ENCODE measurements at places on chromosomes 1 and 21. TPM values are rescaled to one million over a fixed set of nuclear protein-coding genes. Genes with fewer than 3 reads are reported as not detected.

GRCh38 chr1:27258598-27258997 is 24.2 kb downstream of the WDTC1 start:
- H3K4me1 ChIP-seq = no peaks in the 10 kb centered on the region
- H3K36me3 ChIP-seq = peaks cover 14% of the 10 kb centered on the region
- H3K27me3 ChIP-seq = no peaks in the 10 kb centered on the region
- DNase-seq = no peak
- no peak overlapping the region for H3K4me3 ChIP-seq

ARID1A gene
- total RNA-seq = 64.3 TPM

- no peak overlapping the region for H3K27ac ChIP-seq
- no peak for DNase-seq
- H3K36me3 ChIP-seq = peaks cover 62% of the 10 kb centered on the region
- no peak overlapping the region for H3K4me3 ChIP-seq
- H3K4me1 ChIP-seq = no peaks in the 10 kb centered on the region
Measured at GRCh38 chr1:182816863-182817262, 22.3 kb upstream of the DHX9 start.

S100A5 gene
- not detected for total RNA-seq

DNA sequence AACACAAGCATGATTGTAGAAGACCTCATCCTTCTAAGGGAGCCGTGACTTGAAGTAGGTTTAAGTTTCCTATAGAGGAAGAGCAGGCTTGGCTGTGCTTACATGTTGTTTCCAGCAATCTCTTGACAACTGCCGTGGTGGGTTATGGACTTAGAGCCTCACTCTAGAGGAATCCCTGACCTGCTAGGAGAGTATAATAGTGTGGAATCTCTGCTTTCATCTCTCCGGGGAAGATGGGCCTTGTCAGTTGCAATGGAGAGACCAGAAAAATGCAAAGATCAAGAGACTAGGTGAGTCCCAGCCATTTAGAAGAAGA is 137.6 kb downstream of the MIS18A start:
- H3K4me1 ChIP-seq = no peaks in the 10 kb centered on the region
- no peaks in the 10 kb centered on the region for H3K36me3 ChIP-seq
- no peak for DNase-seq
- H3K27ac ChIP-seq = no peak overlapping the region
- H3K27me3 ChIP-seq = no peaks in the 10 kb centered on the region
- H3K4me3 ChIP-seq = no peak overlapping the region

GRCh38 chr1:10378081-10378841 is 20.6 kb upstream of the PGD start:
- peaks cover 46% of the 10 kb centered on the region for H3K36me3 ChIP-seq
- no peak overlapping the region for H3K4me3 ChIP-seq
- peak; percentile 77 for DNase-seq
- peak overlapping the region; percentile 53 for H3K27ac ChIP-seq

DNA sequence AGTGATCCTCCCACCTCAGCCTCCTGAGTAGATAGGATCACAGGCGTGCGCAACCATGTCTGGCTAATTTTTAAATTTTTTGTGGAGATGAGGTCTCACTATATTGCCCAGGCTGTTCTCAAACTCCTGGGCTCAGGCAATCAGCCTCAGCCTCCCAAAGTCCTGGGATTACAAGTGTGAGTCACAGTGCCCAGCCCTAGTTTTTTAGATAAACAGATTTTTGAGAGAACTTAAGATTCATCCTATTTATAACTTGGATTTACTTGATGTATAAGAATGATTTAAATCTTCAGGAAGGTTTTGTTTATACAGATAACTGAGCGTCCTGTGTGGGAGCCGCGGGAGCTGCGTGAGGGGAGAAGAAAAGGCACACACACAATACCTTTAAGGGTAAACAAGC is 26.2 kb downstream of the HEYL start:
- H3K4me3 ChIP-seq = no peak overlapping the region
- H3K27me3 ChIP-seq = no peaks in the 10 kb centered on the region
- H3K4me1 ChIP-seq = no peaks in the 10 kb centered on the region
- no peak overlapping the region for H3K27ac ChIP-seq
- no peak for DNase-seq
- no peaks in the 10 kb centered on the region for H3K36me3 ChIP-seq

TRIM67 gene
- not detected for total RNA-seq

FNDC10 gene
- 7.4 TPM for total RNA-seq

DNA sequence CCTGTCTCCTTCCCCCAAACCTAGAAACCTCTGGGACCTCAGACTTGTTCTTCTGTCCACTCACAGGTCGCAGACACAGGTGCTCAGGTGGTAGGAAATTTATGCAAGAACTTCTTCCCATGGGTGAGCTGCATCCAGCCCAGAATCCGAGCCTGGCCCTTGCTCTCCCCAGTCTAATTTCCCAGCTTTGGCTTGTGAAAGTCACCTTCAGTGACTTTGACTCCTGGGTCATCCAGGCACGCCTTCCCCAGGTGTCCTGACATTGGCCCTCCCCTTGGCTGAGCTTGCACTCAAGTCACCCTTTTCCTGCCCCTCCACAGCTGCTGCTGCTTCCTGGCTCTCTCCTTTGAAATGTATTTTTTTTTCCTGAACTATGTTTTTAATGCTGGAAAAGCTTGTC is 6.6 kb downstream of the IPO13 start:
- H3K27me3 ChIP-seq = no peaks in the 10 kb centered on the region
- peaks cover 21% of the 10 kb centered on the region for H3K36me3 ChIP-seq
- peaks cover 4% of the 10 kb centered on the region for H3K4me1 ChIP-seq

- no peaks in the 10 kb centered on the region for H3K27me3 ChIP-seq
- H3K4me3 ChIP-seq = no peak overlapping the region
- DNase-seq = no peak
- H3K27ac ChIP-seq = no peak overlapping the region
- H3K36me3 ChIP-seq = no peaks in the 10 kb centered on the region
Measured at GRCh38 chr1:226487921-226488320, 60.6 kb upstream of the STUM start.

DNA sequence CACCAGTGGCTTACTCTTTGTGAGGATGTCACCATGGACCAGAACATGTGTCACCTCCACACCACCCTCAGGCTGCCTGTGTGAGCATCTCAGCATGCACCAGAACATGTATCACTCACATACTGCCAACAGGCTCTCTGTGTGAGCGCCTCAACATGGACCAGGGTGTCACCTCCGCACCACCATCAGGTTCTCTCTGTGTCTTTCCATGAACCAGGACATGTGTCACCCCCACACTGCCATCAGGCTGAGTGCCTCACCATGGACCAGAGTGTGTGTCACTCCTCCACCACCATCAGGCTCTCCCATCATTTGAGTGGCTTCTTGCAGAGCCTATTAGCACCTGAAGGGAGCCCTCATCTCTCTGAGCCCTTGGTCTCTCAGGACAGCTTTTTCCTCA is 125.2 kb downstream of the ZNF648 start:
- H3K4me1 ChIP-seq = no peaks in the 10 kb centered on the region
- H3K4me3 ChIP-seq = no peak overlapping the region
- H3K27ac ChIP-seq = no peak overlapping the region
- no peaks in the 10 kb centered on the region for H3K36me3 ChIP-seq
- H3K27me3 ChIP-seq = no peaks in the 10 kb centered on the region

SPRR1A gene
- total RNA-seq = not detected

- peak; percentile 38 for DNase-seq
- H3K4me3 ChIP-seq = no peak overlapping the region
- H3K27ac ChIP-seq = no peak overlapping the region
- H3K36me3 ChIP-seq = peaks cover 67% of the 10 kb centered on the region
- H3K27me3 ChIP-seq = no peaks in the 10 kb centered on the region
Measured at GRCh38 chr21:45283035-45283610, 4.6 kb downstream of the POFUT2 start.

DNA sequence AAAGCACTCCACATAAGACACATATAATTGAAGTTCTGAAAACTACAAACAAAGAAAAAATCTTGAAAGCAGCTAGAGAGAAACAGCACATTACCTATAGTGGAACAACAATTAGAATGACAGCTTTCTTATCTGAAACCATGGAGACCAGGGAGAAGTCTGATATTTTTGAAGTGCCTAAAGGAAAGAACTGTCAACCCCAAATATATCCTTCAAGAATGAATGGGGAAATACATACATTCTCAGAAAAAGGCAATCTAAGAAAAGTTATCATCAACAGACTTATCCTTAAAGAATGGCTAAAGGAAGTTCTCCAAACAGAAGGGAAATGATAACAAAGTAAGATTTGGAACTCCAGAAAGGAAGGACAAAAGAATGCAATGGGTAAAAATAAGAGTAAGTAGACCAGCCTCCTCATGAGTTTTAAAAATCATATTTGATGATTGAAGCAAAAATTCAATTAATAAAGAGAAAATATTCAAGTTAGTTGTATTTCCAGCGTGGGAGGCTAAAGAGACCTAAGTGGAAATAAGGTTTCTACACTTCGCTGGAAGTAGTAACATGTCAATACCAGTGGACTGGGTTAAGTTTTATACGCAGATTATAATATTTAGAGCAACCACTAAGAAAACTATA is 170.8 kb upstream of the SAMSN1 start:
- DNase-seq = no peak
- no peak overlapping the region for H3K27ac ChIP-seq
- H3K36me3 ChIP-seq = no peaks in the 10 kb centered on the region
- H3K4me1 ChIP-seq = no peaks in the 10 kb centered on the region
- no peaks in the 10 kb centered on the region for H3K27me3 ChIP-seq

DNA sequence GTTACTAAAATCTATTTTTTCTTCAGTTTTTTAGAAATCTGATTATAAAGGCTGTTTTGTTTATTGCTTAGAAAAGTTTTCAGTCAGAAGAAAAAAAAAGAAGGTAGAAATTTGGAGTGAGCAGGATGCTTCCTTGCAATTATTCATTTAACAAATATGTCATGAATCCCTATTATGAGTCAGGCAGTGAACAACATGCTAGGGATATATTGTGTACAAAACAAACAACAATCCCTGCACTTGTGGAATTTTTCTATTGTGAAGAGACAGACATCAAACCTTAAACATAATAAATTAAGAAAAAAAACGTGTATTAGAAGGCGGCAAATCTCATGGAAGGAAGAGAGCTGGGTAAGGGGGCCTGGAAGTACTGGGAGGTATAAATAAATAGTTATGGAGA is 664.1 kb upstream of the CAMK1G start:
- H3K27me3 ChIP-seq = no peaks in the 10 kb centered on the region
- H3K36me3 ChIP-seq = no peaks in the 10 kb centered on the region
- H3K4me1 ChIP-seq = no peaks in the 10 kb centered on the region
- H3K4me3 ChIP-seq = no peak overlapping the region
- no peak for DNase-seq

DNA sequence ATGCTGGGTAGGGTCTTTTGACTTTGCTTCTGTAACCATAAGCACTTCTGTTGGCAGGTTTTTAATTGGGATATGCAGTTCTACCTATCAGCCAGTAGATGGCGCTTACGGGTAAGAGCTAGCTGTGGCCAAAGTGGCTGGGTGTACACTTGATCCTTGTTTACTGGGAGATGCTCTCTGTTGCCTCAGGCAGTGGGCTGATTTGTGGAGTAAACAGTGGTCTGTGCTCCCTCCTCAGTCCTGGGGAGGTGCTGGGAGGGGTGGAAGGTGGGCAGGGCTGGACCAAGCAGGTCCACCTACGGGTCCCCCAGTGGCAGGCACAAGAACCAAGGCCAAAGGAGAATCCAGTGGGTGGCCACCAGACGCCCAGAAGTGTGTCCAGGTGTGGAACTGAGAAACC is 43.4 kb downstream of the RALGPS2 start:
- no peaks in the 10 kb centered on the region for H3K36me3 ChIP-seq
- no peak overlapping the region for H3K4me3 ChIP-seq
- H3K27ac ChIP-seq = no peak overlapping the region
- H3K4me1 ChIP-seq = no peaks in the 10 kb centered on the region
- no peak for DNase-seq

CCDC18 gene
- total RNA-seq = 3.1 TPM

OR2AK2 gene
- total RNA-seq = not detected

DNA sequence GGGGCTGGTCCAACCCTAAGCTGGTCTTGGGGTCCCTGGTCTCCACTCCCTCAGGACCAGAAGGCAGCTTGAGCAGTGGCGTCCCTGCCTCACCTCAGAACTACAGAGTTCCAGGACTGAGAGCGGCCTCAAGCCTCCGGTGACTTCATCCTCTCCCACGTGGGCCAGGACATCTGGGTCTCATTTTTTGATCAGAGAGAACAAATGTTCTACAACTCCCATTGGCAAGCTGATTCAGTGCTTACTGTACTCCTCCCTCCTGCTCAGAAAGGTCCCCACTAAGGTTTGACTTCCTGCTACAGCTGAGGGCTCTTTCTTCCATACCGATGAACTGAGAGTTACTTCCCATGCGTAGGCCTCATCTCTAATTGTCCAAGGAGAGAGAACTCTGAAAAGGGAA is 78.5 kb downstream of the PLXNA2 start:
- H3K4me3 ChIP-seq = no peak overlapping the region
- DNase-seq = no peak
- H3K27me3 ChIP-seq = no peaks in the 10 kb centered on the region
- H3K27ac ChIP-seq = peak overlapping the region; percentile 31
- peaks cover 34% of the 10 kb centered on the region for H3K4me1 ChIP-seq

DNA sequence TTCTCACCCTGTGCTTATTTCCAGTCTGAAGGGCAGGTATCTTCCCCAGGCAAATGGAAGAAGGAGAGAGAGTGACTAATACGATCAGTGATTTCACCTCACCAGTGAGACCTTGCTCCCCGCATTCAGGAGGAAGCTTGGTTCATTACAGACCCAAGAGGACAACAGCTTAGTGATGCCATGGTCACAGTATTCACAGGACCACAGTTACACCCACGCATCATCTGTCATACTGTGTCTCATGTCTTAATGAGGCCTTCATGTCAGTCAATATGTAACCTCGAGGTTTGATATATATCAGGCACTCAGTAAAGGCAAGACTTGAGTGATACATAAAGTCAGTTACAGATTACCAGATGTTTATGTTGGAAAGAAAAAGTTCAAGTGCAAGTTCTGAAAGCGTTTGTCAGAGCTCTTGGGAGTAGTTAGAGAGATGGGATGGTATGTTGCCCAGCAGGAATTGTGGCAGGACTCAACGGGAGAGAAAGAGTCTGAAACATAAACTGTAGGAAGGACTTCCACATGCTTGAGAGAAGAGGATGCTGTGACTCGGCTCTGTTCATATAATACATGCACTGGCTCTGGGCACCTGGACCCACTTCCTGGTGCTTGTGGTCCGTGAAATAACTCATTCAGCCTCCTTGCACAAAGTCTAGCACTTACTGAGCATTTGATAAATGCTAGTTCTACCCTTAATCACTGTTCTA is 33.3 kb downstream of the GNPAT start:
- DNase-seq = no peak
- no peak overlapping the region for H3K4me3 ChIP-seq
- H3K4me1 ChIP-seq = no peaks in the 10 kb centered on the region
- H3K27ac ChIP-seq = no peak overlapping the region
- no peaks in the 10 kb centered on the region for H3K27me3 ChIP-seq

GRCh38 chr1:184052194-184052559 is 647 bp downstream of the TSEN15 start:
- H3K4me3 ChIP-seq = peak overlapping the region; percentile 89
- no peak for DNase-seq
- H3K27ac ChIP-seq = peak overlapping the region; percentile 91
- peaks cover 19% of the 10 kb centered on the region for H3K4me1 ChIP-seq
- H3K36me3 ChIP-seq = peaks cover 13% of the 10 kb centered on the region

RGS7 gene
- total RNA-seq = not detected

GRCh38 chr1:16971341-16972188 is 8.9 kb downstream of the MFAP2 start:
- no peak for DNase-seq
- H3K4me3 ChIP-seq = no peak overlapping the region
- no peak overlapping the region for H3K27ac ChIP-seq
